ENCODE measurements at places on chromosomes 2 and 18. TPM values are rescaled to one million over a fixed set of nuclear protein-coding genes. Genes with fewer than 3 reads are reported as not detected.

FOXI3 gene
- total RNA-seq: 0.14 TPM

ACAA2 gene
- 207 TPM for total RNA-seq

R3HDM1 gene
- total RNA-seq: 45.3 TPM

KCNE4 gene
- not detected for total RNA-seq

STPG4 gene
- 0.79 TPM for total RNA-seq

SIX2 gene
- total RNA-seq: 1.9 TPM

FAM237A gene
- total RNA-seq: not detected

SOX11 gene
- not detected for total RNA-seq

GLI2 gene
- 0.70 TPM for total RNA-seq

ANKRD30B gene
- total RNA-seq: 0.44 TPM

MDH1B gene
- 0.34 TPM for total RNA-seq

SKA1 gene
- 32.4 TPM for total RNA-seq

GRCh38 chr2:47321411-47322031 is 81.4 kb upstream of the MSH2 start:
- DNase-seq: no peak

GRCh38 chr2:189232759-189233406 is 53.3 kb upstream of the COL5A2 start:
- no peak for DNase-seq

GRCh38 chr18:62497190-62497772 is 25.5 kb upstream of the ZCCHC2 start:
- DNase-seq: no peak

GRCh38 chr2:162769066-162769465 is 69.5 kb downstream of the KCNH7 start:
- DNase-seq: no peak

DNA sequence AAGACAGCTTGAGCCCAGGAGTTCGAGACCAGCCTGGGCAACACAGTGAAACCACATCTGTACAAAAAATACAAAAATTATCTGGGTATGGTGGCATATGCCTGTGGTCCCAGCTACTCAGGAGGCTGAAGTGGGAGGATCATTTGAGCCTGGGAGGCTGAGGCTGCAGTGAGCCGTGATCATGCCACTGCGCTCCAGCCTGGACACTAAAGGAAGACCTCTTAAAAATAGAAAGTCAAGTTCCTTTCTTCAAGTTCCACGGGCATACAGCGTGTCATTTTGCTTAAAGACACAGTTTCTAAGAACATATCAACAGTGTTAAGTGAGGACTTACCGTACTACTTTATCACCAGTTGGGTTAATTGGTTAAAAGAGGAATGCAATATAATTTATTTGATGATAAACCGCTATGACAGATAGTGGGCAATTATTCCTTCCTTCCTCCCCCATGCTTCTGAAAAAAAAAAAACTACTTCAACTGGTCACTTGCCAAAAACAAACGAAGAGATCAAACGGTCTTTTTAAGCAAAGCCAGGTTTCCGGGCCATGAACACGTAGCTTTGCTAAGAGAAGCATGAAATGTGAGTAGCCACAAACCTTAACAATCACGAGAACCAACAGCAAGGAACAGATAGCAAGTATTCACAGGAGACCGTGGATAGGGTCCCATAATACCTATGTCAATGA is 21.4 kb downstream of the AP1S3 start:
- no peak for DNase-seq

GRCh38 chr2:240258685-240259084 is 118.2 kb upstream of the OTOS start:
- DNase-seq: no peak

- DNase-seq: no peak
Observed at GRCh38 chr18:22195052-22195451, 25.7 kb downstream of the GATA6 start.

DNA sequence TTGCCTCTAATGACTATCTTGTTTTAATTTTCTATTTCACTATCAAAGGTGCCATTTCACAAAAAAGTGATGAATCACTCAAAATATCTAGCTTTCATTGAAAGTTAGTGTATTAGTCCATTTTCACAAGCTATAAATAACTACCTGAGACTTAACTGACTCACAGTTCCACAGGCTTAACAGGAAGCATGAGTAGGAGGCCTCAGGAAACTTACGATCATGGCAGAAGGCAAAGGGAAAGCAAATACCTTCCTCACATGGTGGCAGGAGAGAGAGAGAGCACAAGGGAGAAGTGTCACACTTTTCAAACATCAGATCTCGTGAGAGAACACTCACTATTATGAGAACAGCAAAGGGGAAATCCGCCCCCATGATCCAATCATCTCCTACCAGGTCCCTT is 1220.4 kb upstream of the ZEB2 start:
- no peak for DNase-seq

DNA sequence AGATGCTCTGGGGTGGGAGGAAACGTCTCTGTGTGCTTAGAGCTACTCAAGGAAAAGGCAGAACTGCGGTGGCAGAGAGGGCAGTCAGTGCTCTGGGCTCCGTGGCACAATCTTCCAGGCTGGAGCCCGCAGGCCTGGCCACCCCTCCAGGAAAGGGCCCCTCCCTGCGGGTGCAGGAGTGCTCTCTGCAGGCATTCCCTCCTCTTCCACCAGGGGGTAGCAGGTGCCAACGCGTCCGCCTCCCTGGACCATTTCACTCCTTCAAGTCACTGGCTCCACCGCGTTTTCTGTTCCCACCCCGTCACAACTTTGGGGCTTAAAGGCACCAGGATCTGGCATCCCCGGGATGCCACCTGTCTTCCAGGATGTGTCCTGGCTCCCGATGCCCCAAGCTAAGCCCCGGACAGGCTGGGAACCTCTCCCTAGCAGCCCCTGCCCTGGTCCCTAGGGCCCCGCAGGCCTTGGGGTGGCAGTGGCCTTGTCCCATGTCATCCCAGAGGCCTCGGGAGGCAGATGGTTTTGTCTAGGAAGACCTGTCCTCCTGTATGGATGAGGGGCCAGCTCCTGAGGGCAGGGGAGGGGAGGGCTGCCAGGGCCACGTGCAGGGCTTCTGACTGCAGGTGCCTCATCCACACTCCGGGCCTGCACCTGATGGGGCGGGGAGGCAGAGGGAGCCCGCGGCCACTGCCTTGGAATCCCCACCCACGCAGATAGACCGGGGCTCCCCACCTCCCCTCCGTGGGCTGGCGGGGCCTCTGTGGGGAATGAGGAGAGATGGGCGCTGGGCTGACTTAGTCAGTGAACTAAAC is 26.4 kb downstream of the KCNIP3 start:
- DNase-seq: no peak

DNA sequence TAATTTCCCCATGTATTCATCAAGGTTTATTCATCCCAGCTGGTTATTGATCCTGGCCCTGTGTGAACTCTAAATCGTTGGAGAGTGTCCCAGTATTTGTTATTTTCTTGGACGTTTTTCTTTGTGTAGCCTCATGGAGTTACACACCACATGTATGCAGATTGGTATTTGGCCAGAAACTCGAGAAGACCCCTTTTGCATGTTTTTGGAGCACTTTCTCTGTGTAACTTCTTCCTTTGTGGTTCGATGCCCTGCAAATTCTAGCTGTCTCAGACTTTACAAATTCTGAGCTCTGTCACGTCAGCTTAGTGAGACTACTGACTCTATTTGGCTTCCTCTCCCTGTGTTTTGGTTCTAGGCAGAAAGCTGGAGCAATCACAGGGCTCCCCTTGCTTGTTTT is 198.7 kb downstream of the MCFD2 start:
- DNase-seq: no peak

DNA sequence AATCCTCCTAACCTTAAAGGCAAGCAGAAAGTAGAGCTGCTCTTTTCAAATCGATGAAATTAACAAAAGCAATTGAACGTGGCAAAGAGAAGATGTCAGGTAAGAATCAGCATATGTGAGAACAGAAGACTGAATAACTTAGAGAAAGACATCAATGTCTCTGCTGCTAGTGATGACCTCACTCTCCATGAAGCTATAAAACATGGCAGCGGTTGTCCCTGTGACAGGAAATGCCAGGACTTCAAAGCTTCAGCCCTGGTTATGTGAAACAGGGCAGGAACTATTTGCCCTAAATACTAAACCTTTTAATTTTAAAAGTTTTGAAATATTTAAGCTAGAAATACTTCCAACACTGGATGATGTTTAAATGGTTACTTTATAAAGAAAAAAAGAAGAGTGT is 383.7 kb downstream of the XIRP2 start:
- no peak for DNase-seq

DNA sequence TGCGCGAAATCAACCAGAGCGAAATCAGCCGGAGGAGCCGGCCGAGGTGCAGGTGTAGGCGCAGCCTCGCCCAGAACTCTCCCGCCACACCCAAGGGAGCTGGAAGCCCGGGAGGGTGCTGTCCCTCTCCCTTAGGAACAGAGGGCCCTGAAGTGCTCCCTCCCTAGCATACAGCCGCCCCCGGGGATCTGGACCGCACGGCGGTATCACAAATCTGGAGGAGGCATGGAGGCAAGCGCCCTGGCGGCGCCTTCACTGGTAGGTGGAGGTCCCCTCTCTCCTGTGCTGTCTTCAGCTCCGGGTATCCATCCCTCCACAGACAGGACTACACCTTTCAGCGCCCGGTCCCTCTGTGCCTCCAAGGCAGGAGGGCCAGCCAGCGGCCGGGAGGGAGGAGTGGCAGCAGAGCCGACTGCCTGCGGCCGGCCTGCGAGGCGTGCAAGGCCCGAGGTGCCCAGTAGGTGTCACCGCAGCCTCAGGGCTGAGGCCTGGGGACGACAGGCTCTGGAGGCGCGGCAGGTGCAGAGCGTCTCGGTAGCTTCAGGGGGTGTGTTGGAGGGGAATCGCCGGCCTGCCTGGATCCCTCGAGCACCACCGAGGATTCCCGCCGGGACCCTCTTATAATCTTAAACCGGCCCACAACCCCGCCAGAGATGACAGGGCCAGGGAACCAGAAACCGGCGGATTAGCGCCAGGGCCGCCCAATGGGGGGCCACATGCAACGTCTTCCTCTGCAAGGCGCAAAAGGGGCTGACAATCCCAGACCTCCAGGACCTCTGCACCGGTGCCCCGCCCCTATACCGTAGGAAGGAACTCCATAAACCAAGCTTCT is 2.8 kb downstream of the IHH start:
- peak; percentile 89 for DNase-seq

DNA sequence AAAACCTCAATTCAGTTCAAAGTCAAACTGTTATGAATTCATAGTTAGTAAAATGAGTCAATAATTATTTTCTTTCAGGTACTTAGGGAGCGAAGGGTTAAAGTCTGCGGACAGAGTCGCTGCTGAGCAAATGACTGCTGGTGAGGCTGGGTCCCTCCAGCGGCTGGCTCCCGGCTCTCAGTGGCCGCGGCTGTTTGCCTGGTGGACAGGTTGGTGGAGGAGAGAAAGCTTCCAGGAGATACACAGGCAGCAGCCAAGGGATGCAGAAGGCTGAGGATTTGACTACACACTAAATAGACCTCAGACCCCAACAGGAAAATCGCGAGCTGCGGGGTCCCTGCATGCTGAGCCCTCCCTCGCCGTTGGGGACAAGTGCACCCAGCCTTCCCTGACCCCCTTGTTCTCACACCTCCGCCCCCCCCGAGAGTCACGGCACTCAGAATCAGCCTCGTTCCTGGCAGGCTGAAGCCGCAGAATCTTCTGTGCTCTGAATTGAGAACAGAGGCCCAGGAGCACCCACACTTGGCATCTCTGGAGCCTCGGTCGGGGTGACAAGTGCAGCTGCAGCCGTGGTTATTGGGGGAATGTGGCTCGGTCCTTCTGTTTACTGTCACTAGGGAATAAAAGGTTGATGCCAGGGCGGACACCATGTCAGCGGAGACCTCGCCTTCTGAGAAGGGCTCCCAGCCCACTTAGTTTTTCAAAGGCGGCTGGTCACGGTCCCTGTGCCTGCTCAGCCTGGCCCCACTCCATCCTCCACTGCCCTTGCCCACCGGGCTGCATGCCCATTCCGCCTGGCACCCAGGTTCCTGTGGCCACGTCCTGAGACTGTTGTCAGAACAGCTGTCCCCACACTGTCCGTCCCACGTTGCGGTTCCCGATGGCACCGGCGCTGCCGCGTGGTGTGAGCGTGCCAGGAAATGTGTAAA is 74.0 kb downstream of the SLC66A2 start:
- DNase-seq: no peak

- peak; percentile 85 for DNase-seq
Observed at GRCh38 chr18:22930089-22930713, 2.9 kb upstream of the RBBP8 start.

DNA sequence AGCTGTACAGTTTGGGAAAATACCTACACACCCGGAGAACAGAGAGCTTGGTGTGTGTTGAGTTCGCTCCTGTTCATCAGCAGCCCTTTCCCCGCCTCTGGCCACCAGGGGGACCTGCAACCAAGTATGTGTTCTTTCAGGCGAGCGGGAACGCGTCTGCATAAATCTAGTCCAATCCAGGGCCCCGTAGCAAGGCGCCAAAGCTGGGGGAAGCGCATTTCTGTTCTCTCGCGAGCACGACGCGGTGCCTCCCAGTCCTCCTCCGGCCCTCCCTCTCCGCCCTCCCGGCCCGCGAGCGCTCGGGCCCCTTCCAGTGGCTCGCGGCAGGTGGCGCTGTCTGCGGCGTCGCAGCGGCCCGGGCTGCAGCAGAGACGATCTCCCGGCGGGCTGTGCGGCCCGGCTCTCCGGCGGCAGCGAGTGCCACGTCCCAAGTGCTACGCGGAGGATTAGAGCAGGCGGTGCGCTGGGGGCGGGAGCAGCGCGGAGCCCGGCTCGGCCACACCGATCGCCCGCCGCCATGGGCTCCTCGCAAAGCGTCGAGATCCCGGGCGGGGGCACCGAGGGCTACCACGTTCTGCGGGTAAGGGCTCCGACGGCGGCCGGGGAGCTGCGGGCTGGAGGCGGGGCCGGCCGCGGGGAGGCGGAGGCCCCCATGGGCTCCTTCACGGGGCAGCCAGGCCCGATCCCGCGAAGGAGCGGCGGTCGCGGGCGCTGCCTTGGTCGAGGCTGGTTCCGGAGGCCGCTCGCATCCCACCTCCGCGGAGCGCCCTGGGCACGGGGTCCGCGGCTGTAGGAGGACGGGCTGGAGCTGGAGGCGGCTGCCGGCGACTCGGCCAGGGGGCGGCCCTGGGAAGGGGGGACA is at the start of gene GORASP2:
TSS of gene GORASP2 (plus strand) at position 430 of the 862 bp plus-strand sequence. CDS start at position 518, 88 bp downstream.
- peak; percentile 98 for DNase-seq

- no peak for DNase-seq
Observed at GRCh38 chr2:32902986-32903385, 43.8 kb upstream of the LTBP1 start.

- no peak for DNase-seq
Observed at GRCh38 chr2:241964133-241964532, 94.6 kb downstream of the RTP5 start.

DNA sequence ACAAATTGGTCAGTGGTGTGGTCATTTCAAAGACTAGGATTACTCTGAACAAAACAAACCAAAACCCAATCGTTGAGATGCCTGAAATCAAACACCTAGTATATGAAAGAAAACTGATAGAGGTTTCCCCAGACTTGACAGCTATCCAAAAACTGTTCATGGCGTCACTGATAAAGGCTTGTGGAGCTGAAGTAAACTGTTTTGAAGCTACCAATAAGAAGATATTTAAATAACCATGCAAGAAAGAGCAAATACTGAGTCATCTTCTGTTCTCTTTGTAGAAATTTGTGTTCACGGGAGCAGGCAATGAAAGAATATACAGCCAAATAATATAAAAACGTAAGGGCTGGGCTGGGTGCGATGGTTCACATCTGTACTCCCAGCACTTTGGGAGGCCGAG is 7.5 kb upstream of the COLEC11 start:
- DNase-seq: no peak

GRCh38 chr18:12359515-12359927 is 17.5 kb downstream of the AFG3L2 start:
- DNase-seq: no peak

- DNase-seq: no peak
Observed at GRCh38 chr2:69272803-69273471, 114.1 kb downstream of the GFPT1 start.

- DNase-seq: no peak
Observed at GRCh38 chr2:84038866-84039265, 420.2 kb downstream of the SUCLG1 start.
